Activated CD4-positive, alpha-beta T cell treated with anti-CD3 and anti-CD28 coated beads for 4 hours (primary cell): ENCODE measurements at places on chromosomes 12 and 14.

DNA sequence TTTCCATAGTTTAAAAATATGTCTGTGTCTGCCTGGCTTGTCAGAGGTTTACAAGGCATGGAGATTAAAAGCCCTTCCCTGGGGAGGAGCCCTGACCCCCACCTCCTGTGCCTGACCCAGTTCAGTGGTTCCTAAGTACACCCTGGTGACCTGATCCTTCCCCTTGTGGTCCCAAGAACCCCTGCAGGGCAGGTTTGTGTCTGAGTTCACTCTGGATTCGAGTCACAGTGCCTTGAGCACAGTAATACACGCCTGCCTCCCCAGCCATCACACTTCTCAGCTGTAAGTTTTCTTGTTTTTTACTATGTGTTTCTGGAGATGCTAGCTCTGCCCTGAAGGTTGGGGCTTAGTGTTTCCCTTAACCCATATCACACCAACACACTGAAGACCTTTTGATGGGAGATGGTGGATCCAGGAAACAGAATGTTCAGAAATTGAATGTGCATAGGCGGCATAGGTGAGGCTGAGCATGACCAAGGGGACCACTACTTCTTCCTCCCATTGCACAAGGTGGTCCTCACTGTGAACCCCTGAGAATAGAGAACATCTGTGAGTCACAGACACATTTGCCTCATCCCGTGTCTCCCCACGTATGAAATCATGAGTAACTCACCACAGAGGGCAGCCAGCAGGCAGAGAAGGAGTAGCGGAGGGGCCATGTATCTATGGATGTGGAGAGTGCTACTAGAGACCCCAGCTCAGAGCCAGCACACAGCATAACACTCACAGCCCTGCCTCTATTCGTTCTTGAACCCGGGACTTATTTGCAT is 962.9 kb downstream of the TMEM121 start:
- DNase-seq, result no peak

- DNase-seq, result no peak
Measured at GRCh38 chr12:108825201-108825950, 32.0 kb downstream of the SSH1 start.

- DNase-seq, result no peak
Measured at GRCh38 chr14:93538413-93538812, 107.7 kb downstream of the UNC79 start.

DNA sequence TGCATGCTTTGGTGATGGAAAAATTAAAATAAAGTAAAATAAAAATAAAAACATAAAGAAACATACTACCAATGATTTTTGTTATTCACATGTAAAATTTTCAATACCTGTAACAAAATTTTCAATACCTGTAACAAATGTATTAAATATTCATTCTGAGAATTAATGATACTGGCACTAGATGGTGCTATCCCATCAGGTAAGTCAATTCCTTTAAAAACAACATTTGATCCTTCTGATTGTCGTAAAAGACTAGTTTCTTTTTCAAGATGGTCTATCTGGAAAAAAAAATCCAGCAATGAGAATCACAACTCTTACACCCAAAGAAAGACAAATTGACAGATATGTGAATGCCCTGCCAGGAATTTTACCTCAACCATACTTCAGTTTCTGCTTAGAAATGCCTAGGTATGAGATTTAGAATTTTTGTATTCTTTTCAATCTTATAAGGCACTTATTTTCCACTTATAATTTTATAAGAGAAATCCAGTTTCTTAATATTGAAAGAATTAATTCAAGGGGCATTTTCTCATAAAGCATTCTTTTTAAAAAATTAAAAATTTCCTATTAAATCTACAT is 30.7 kb downstream of the CEP290 start:
- no peak for DNase-seq

- DNase-seq, result no peak
Measured at GRCh38 chr12:85949253-85949652, 75.2 kb downstream of the NTS start.

GRCh38 chr14:89444044-89444443 is 27.0 kb upstream of the FOXN3 start:
- peak; percentile 54 for DNase-seq

GRCh38 chr12:5581616-5582015 is 149.7 kb downstream of the NTF3 start:
- no peak for DNase-seq

- DNase-seq, result no peak
Measured at GRCh38 chr14:100376751-100377171, 53.6 kb downstream of the SLC25A47 start.

GRCh38 chr12:19382563-19382962 is 56.7 kb upstream of the AEBP2 start:
- no peak for DNase-seq

DNA sequence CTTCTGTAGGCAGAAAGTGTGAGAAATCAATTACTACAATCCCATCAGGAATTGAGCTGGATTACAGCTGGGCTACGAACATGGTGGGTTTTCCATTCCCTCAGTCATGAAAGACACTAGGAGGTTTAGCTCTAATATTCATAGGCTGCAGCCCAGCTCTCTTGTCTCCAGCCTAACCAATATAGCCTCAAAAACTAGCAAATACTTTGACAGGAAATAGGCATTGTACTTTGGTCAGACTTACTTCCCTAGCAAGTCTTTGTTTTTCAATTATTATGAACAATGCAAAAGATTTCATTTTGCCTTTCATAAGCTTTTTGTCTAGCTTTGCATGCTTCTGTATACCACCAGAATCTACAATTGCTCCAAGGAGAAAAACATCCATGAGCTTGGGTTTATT is 296.2 kb downstream of the GPHN start:
- no peak for DNase-seq

GRCh38 chr12:1350055-1350933 is 244.1 kb downstream of the FBXL14 start:
- no peak for DNase-seq
